ENCODE measurements at places on chromosomes 2 and 18. TPM values are rescaled to one million over a fixed set of nuclear protein-coding genes. Genes with fewer than 3 reads are reported as not detected.
A peak's percentile ranks its signal among the peaks of the same experiment; 100 is the strongest.

Gene FKBP1B
- 9.7 TPM for total RNA-seq

Gene TCF23
- not detected for total RNA-seq

Gene CD207
- not detected for total RNA-seq

DNA sequence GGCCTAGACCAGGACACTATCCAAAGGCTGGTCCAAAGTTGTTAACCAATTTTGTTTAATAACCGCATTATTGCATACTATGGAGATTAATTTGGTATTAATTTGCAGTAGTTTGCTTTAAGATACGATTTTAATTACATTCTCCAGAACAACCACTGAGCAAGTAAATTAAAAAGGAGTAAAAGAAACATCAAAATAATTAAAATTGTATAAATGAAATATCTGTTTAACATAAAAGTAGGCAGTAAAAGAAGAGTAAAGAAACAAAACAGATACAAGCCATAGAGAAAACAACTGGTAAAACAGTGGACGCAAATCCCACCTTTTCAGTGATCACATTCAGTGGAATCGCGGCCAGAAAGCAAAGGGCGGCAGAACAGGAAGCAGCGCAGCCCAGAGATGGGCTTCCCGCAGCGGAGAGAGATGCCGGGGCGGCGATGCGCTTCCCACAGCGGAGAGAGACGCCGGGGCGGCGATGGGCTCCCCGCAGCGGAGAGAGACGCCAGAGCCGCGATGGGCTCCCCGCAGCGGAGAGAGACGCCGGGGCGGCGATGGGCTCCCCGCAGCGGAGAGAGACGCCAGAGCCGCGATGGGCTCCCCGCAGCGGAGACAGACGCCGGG is 176.8 kb downstream of the RTP5 start:
- H3K27ac ChIP-seq = no peak overlapping the region
- no peak overlapping the region for H3K4me3 ChIP-seq
- no peak for DNase-seq
- H3K36me3 ChIP-seq = no peaks in the 10 kb centered on the region
- peaks cover 11% of the 10 kb centered on the region for H3K27me3 ChIP-seq
- no peaks in the 10 kb centered on the region for H3K4me1 ChIP-seq

DNA sequence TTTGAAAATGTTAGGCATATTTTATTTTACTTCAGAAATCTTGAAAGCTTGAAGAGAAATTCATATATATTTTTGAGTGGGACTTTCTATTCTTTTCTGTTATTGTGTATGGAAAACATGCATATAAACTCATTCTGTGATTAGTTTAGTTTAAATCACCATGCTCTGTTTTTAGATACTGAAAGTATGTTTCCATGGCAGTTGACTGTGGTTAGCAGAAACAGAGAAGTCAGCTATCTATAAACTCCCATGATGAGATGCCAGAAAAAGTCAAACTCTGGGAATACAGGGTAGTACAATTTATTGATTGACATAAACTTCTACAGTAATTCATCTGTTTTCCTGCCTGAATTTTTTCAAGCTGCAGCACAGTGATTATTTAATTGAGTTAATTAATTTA is 905.3 kb upstream of the VRK2 start:
- DNase-seq = no peak
- no peak overlapping the region for H3K4me3 ChIP-seq
- H3K36me3 ChIP-seq = no peaks in the 10 kb centered on the region
- H3K4me1 ChIP-seq = no peaks in the 10 kb centered on the region
- H3K27ac ChIP-seq = no peak overlapping the region

- H3K4me1 ChIP-seq = no peaks in the 10 kb centered on the region
- no peaks in the 10 kb centered on the region for H3K27me3 ChIP-seq
- no peaks in the 10 kb centered on the region for H3K36me3 ChIP-seq
- no peak overlapping the region for H3K27ac ChIP-seq
- DNase-seq = peak; percentile 64
- no peak overlapping the region for H3K4me3 ChIP-seq
Measured at GRCh38 chr2:75787532-75788132, 76.9 kb upstream of the GCFC2 start.

Data from stomach (tissue), 19 donors.